ENCODE measurements at places on chromosomes 7 and 10.
A peak's percentile ranks its signal among the peaks of the same experiment; 100 is the strongest.

DNA sequence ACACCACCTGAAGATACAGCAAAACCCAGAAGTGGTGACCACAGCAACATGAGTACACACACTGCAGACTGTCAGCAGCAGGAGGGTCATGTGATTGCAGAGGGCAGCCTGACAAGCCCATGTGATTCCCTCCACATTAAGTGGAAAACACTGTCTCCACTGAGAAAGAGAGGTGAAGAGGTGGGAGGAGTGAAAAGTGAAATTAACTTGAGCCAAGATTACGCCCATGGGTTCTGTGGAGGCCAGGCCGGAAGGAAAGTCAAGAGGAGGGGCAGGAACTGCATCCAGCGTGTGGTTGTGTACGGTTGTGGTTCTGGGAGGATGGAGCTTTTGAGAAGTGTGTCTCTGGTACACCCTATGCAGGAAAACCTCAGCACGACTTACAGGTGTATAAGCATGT lies 138.5 kb downstream of the PLXNA4 start:
- no peak for DNase-seq

DNA sequence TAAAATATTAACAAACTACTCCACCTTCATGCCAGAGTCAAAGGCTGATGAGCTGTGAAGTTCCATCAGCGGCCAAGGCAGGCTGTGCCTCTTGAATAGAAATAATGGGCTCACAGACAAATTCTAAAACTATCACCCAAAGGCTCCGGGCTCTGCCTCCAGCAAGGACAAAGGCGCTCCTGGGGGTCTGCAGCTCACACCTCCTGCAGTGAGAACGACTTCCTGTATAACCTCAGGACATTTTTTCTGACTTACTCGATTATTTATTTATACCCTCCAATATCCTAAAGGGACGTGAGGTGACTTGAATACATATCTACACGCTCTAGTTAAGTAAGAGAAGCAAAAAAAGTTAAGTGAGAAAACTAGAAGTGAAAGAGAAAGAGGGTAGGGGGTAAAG lies 500.7 kb downstream of the CCSER2 start:
- no peak for DNase-seq

- DNase-seq, result no peak
These were observed 35.5 kb downstream of the CLIP2 start for GRCh38 chr7:74324531-74325209.

DNA sequence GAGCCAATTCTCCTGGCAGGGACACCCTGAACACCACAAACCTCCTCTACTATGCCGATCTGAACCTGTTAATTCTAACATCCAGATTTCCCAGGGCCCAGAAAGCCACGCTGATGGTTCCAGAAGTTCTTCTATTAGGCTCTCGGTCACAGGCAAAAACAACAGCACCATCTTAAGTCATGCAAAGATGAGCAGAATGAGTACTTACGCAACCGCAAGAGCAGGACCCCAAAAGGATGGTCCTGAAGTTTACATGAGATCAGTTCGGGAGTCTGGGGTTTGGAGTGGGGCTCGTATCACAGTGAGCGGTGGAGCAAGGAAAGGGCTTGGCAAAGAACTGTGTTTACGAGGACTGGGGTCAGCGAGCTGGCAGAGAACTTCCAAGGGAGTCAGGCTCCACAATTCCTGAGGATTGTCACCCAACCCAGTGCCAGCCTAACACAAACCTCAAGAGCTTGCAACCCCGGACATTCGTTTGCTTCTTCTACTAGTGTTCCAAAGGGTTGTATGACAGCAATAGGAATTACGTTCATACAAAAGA lies 532.6 kb downstream of the TNS3 start:
- no peak for DNase-seq

GRCh38 chr10:88791924-88792323 lies 10.6 kb upstream of the LIPM start:
- DNase-seq, result no peak

DNA sequence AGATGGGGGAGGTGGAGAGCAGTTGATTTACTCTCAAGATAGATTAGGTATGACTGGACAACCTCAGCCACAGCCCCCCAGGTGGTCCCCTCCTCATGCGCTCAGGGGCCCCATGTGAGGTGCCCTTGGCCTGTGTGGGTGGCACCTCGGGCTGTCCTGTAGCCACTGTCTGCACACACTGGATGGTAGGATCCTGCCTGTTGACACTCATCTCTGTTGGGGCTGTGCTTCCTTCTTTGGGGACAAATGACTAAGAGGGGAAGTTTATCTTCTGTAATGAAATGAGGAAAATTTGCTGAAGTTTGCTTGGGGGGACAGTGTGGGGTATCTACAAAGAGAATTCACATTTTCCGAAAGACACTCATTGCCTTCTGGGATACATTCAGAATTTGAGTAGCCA lies 53.6 kb upstream of the ANTXRL start:
- DNase-seq, result no peak

GRCh38 chr7:841943-842342 lies 9.7 kb downstream of the SUN1 start:
- no peak for DNase-seq

DNA sequence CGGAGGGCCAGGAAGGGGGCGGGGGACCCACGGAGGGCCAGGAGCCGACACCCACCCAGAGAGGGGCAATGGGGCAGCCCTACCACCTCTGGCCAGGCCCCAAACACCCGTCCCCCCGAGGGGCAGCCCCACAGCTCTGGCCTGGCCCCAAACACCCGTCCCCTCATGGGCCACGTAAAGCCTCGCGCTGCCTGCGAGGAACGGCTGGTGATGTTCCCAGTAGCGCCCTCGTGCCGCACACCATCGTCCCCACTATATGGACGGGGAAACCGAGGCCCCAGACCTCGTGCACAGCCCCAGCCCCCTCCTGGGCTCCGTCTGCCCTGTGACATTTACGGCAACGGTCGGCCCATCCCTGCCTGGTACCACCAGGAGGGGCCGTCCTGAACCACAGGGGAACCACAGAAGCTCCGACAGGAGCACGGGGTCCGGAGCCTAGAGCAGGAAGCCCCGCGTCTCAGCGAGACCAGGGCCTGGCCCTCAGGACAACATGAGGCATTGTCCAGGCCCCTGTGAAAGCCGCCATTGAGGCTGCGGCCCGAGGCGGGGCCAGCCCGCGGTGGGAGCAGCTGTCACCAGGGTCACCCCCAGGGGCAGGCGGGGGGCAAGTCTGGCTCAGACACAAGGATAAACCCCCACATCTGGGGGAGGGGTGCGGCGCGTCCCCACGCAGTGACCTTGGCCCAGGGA lies 35.6 kb downstream of the GET4 start:
- no peak for DNase-seq

DNA sequence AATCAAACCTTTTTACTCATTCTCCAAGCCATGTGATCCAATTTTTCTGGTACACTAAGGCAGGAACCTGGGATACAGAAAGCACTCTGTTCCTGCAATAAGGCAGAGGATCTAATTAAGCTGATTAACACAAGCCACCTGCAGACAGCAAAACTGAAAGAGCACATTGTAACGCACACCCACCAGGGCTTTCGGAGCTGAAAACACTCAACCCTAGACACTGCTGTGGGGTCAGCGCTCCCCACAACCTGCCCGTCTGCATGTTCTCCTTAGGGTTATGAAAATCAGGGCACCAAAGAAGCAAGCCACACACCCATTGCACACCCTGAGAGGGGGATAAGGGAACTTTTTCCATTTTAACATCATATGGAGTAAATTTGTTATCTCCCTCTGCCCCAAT lies 1022.2 kb upstream of the LRRTM3 start:
- DNase-seq, result no peak

DNA sequence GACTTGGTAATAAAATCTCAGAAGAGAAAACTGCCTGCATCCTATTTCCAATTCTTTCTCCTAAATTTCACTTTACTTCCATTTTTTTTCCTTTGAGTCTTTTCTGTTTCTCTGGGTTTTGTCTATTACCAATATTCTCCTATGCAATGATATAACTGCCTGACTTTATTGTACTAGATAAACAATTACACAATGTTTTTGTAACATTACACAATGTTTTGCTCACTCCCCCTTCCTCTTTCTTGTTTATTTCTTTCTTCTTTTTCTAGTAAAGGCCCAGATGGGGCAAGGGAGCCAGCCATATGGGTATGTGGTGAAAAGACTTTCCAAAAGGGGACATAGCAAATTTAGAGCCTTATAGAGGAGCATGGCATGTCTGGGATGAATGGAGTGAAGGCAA lies 278.7 kb upstream of the PHYHIPL start:
- no peak for DNase-seq

DNA sequence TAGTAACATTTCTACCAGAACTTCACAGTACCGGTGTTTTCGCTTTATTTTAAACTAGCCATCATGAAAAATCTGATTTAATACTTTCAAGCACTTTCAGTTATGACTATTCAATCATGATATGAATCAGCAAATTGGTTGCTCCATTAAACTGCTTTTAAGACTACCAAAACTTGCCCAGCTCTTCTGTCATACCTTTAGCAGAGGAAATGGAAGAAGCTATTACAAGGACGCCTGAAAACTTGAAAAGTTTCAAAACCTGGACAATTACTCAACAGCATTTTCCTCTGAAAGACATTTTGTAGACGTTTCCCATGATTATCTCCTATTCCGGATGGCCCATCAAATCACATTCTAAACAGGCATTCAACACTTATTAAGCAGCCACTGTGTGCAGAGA lies 2.0 kb downstream of the JAZF1 start:
- no peak for DNase-seq

DNA sequence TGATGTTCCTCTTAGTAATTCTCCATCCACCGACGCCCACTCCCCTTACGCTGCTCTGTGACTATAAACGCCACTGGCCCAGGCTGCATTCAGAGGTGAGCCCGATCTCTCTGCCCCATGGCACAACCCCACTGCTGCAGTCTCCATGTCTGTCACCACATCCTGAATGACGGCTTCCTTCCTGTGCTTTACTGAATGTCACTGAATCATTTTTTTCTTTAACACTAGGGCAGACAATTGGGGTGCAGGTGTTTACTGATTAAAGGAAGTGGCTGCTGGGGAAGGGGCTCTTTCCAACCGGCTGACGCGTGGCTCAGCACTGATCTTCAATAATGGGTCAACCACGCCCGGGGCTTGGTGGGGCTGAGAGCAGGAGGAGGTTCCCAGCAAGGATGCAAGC lies 208.3 kb downstream of the USP6NL start:
- peak; percentile 71 for DNase-seq

- DNase-seq, result no peak
These were observed 42.8 kb downstream of the MINDY3 start for GRCh38 chr10:15817409-15818046.

DNA sequence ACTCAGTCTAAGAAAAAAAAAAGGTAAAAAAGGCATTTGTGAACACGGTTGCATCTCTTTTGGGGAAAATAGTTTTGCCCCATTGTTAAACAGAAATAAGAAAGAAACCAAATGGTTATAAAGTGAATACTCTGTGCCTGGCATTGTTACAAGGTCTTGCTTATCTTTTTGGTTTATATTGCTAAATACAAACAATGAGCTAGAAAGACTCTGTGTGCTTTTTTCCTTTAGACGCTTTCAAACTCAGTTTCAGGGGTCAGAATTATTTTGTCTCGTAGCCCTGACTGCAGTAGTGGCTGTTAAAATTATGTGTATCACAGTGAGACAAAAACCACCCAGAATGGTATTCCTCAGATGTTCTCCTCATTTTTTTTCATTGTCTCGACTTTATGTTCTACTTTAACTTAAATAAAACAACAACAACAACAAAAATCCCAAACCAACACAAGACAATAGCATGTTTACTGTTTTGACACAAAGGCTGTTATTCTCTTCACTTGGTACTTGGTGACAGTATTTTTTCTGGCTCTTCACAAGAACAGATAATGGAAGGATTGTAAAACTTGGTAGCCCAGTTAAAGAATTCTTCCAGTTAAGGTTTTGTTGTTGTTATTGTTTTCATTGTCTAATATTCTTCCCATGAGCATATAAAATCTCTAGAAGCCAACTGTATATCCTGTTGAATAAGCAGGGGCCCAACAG lies 190.1 kb downstream of the PLXDC2 start:
- DNase-seq, result no peak

DNA sequence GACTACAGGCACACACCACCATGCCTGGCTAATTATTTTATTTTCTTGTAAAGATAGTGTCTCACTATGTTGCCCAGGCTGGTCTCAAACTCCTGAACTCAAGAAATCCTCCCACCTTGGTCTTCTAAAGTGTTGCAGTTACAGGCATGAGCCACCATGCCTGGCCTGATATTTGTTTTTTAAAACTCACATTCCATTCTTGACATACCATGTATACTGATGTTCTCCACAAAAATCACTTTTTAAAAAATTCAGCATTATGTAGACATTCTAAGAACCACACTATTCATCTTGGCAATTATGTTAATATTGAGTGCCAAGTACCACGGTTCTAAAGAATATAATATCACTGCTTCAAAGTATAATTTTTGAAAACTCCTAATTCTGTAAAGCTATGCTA lies 43.5 kb downstream of the IDE start:
- DNase-seq, result no peak

DNA sequence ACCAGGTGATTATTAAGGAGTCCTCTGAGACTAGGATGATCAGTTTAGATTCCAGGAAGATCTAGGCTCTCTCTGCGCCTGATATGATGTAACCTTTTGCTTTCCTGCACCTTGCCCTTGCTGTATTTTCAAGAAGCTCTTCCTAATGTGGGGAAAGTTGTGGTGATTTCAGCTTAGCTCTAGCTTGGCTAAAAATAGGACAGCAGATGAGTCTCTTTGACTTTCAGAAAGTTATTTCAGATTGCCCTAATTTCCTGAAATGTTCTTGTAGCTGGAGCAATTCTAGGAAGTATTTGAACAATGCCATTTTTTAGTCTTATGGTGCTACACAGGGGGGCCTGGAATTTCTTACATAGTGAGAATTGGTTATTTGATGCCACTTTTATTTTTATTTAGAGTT lies 3.8 kb downstream of the LCOR start:
- DNase-seq, result no peak

DNA sequence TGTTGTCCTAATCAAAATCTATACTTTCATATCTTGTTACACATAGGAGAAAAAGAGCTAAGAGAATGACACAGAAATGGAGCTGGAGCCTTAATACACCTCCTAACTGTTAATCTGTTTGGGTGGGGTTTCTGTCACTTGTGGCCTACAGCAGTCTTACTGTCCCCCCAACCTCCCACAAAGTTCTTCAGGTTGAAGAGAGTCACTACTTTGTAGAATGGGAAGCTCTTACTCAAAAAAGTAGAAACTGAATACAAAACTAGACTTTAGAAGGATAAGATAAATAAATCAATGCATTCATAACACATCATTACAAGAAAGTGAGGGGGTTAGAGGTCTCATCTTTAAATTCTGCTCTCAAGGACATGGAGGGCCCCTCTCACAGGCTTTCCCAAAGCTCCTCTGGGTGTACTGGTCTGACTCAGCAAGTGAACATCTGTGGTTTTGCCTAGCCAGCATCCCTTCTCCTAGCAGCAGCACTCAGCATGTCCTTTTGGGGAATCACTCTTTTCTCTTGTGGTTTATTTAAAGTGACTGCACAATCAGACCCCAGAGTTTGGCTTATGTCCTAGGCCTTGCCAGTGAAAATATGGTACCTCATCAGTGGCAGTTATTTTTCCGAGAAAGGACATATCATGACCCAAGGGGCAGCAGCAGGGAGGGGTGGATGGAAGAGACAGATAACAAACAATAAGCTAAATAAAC lies 2.0 kb upstream of the BLVRA start:
- no peak for DNase-seq

Measured in activated CD8-positive, alpha-beta memory T cell treated with anti-CD3 and anti-CD28 coated beads for 24 hours (primary cell).